ENCODE measurements at places on chromosomes 11 and 22.

GRCh38 chr11:130671801-130672700 lies 223.6 kb downstream of the ADAMTS15 start:
- peak; percentile 58 for DNase-seq

- peak; percentile 62 for DNase-seq
Measured at GRCh38 chr11:32176223-32176934, 85.5 kb downstream of the RCN1 start.

- DNase-seq, result no peak
Measured at GRCh38 chr11:43810929-43811596, 69.6 kb upstream of the ALKBH3 start.

- DNase-seq, result peak; percentile 52
Measured at GRCh38 chr11:12213883-12214282, 103.5 kb downstream of the MICAL2 start.

DNA sequence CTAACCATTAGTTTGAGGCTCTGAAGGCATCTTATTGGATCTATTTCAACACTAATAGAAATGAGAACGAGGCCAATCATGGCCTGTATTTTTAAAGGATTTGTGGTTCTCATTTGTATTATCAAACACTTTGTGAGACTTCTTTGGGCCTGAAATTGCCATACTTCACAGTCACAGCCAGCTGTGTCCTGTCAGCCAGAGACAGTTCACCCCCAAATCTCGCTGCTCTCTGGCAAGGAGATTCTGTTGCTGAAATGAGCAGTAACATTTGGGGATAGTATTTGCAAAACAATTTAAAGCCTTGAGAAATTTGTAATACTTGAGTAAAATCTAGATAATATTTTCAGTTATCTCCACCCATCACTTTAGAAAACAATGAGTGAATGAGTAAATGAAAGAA lies 26.9 kb upstream of the TENM4 start:
- no peak for DNase-seq

DNA sequence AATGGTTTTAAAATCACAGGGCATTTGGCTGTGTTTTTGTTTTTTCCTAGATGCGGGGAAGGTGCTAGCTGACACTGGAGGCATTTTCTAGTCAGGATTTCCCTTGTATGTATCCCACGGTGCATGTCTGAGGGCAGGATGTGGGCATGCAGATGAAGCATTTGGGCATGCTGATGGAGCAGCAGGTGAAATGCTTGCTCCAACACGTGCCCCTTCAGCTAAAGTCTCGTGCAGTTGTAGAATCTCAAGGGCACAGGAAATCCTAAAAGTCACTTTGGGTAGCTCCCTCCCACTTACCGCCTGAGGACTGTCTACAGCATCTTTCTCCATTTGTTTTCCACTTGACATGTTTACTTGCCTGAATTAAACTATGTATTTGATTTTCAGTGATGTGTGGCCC lies 429.4 kb upstream of the B3GAT1 start:
- DNase-seq, result no peak

GRCh38 chr11:69396051-69396947 lies 85.2 kb upstream of the LINC01488 start:
- no peak for DNase-seq

DNA sequence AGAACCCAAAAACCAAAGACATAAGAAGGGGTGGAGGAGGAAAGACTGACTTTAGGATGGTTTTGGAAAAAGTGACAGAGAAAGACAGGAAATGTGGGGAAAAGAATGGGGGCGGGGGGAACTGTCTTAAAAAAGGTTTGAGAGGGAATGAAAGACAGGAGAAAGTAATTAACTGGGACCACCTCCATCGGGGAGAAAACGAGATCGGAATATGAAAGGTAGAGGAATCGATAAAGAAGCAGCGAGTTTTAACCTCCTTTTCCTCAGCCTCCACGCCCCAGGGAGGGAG lies 524 bp downstream of the MTMR2 start:
- no peak for DNase-seq

- no peak for DNase-seq
Measured at GRCh38 chr11:128339792-128340191, 247.6 kb downstream of the ETS1 start.

- DNase-seq, result no peak
Measured at GRCh38 chr11:56849250-56849649, 100.8 kb upstream of the OR9G4 start.

GRCh38 chr11:75024764-75025211 lies 36.1 kb downstream of the NEU3 start:
- no peak for DNase-seq

DNA sequence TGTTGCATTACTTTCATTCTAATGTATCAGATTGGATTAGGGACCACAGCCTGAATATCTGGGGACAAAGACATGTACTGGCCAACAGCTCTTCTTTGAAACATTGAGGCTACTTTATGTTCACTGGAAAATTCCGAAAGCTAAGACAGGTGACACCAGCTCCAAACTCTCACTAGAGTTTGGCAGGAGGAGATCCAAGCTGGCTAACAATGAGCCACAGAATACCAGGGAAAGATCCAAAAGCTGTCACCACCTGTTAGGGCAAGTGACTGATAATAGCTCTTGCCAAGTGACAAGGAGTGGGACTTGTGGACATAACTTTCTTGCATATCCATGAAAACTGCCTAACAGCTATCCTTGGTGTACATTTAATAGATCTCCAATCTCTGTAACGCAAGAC lies 333.3 kb downstream of the TTC28 start:
- DNase-seq, result no peak

GRCh38 chr11:69227271-69227670 lies 66.7 kb upstream of the MYEOV start:
- no peak for DNase-seq

DNA sequence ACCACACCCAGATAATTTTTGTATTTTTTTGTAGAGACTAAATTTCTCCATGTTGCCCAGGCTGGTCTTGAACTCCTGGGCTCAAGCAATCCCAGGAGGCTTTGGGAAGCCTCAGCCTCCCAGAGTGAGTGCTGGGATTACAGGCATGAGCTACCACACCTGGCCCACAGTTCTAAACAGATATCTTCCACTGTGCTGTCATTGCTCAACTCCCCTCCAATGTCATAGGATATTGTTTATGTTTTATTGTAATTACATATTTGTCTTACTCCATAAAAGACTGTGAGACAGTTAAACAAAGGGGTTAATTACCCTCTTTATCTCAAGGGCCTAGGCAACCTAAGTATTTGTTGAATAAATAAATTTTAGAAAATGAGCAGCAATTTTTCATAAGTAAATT lies 204.2 kb downstream of the GRM5 start:
- DNase-seq, result no peak

DNA sequence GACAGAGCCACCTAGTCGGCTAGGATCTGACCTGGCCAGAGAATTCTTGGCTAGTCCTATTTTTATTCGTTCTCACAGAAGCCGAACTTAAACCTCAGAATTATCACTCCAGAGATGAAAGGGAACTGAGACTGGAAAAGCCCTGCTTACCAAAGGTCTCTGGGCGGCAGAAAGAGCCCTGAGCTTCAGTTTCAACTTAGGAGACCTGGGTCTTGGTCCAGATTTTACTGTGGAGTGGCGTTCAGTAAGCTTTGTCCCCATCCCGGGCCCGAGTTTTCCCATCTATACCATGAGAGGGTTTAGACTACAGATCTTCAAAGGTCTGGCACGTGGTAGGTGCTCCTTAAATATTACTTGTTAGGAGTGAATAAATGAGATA lies 516 bp downstream of the NEU3 start:
- no peak for DNase-seq

- no peak for DNase-seq
Measured at GRCh38 chr11:1485504-1485885, 1.1 kb downstream of the MOB2 start.

DNA sequence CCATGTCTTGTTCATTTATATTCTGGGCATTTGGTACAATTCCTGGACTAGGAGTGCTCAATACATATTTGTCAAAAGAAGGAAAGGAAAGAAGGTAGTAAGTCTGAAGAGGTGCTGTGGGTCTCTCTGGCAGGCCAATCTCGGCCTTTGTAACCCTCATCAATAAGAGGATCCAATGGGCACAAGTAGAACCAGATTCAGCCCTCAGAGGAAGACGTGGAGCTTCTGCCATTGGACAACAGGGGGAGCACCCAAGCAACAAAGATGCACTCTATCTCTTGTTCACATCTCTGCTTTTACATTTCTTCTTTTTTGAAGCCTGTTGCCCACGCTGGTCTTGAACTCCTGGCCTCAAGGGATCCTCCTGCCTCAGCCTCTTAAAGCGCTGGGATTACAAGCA lies 2.2 kb upstream of the VPS11 start:
- no peak for DNase-seq

DNA sequence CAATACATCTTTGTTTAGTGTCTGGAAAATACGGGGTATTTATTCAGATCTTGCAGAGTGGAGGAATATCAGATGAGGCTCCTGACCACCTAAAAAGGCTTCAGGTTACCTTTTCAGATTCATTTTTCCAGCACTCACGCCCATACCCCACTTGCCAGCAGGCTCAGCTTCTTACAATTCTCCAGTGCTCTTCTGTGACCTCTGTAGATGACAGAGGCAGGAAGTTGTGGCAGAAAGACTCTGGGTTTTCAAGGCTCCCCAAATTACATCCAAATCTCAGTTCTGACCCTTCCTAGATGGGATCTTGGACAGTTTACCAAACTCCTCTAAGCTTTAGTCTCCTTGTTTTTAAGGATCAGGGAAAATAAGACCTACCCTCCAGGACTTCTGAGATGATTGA lies 61.1 kb downstream of the SYTL2 start:
- DNase-seq, result no peak

DNA sequence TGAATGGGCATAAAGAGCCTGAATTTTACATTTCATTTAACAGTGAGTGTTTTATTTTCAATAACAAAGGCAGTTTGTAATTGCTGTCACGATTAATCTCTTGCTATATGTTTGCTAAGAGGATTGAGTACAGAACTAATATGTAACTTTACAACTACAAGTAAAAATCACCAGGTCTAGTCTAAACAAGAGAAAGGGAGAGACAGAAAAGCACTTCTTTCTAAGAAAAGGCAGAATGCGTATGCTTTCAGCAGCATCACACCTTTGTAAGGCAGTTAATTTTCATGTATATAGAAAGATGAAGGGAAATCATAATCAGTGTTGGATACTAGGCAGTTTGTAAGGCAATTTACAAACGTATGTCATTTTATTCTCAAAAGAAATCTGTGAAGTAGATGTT lies 169.8 kb downstream of the NELL1 start:
- DNase-seq, result no peak

GRCh38 chr11:113278925-113279324 lies 35.5 kb upstream of the TTC12 start:
- DNase-seq, result no peak

GRCh38 chr11:19365743-19366410 lies 125.1 kb upstream of the E2F8 start:
- no peak for DNase-seq

DNA sequence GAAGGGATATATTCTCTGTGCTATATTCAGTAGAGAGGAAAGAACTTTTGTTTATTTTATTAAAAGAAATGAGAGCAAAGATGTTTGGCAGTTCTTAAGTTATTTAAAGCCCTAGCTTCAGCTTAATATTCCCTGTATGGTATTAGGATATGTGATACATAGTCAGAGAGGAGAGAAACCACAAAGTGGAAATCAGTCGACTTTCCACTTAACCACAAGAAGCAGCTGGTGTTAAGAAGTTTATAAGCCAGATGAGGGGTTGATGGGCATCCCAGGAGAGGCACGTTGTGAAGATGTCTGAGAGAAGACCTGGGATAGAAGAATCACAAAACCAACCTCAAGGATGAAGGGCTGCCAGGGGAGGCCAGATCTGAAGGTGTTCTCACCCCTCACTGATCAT lies 23.3 kb upstream of the PHF21B start:
- DNase-seq, result no peak

- DNase-seq, result no peak
Measured at GRCh38 chr22:17603668-17604067, 24.9 kb downstream of the ATP6V1E1 start.

GRCh38 chr11:17890325-17890724 lies 122.5 kb downstream of the SERGEF start:
- DNase-seq, result no peak

DNA sequence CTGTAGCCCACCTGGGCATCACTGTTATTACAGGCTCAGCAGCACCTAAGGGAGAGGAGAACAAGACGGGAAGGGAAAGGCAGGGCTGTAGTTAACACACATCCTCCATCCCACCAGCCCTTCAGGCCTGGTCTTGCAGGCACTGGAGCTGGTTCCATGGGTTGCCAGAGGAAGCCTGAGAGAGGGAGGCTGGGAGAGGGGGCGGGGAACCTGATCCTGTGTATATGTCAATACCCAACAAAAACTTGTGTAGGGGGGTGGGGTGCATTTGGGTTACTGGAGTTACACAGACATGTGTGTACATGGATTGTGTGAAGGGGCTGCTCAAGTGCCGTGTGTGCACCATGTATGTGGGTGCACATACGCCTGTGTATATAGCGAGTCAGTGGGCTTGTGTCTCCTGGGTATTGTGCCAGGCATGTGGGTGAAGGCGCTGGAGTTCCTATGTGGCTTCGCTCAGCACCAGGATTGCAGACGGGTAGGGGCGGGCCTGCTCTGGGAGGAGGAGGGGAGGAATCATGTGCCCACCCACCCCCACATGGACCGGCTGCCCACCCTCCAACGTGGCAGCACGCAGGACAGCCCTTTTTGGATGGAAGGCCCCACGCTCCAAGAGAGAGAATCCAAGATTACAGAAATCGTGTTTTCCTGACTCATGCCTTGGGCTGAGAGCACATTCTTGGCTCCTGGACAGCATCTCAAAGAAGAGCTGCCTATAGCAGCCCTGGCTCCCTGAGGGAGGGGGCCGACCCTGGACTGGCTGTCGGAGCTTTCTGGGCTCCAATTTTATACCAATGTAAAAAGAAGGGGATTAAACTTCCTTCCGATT lies 4.2 kb upstream of the SERPINH1 start:
- DNase-seq, result peak; percentile 94

DNA sequence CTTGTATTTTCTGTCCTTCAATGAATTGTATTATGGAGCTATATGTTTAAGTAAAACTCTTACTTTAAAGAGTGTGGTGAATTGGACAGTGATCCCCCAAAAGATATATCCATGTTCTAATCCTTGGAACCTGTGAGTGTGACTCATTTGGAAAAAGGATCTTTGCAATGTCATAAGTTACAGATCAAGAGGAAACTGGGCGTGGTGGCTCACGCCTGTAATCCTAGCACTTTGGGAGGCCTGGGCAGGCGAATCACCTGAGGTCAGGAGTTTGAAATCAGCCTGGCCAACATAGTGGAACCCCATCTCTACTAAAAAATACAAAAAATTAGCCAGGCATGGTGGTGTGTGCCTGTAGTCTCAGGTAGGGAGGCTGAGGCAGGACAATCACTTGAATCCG lies 36.7 kb downstream of the ELF5 start:
- no peak for DNase-seq
